SK-MEL-5 (cell line): ENCODE measurements at places on chromosomes 5 and 9. TPM values are rescaled to one million over a fixed set of nuclear protein-coding genes. Genes with fewer than 3 reads are reported as not detected.
A peak's percentile ranks its signal among the peaks of the same experiment; 100 is the strongest.

DNA sequence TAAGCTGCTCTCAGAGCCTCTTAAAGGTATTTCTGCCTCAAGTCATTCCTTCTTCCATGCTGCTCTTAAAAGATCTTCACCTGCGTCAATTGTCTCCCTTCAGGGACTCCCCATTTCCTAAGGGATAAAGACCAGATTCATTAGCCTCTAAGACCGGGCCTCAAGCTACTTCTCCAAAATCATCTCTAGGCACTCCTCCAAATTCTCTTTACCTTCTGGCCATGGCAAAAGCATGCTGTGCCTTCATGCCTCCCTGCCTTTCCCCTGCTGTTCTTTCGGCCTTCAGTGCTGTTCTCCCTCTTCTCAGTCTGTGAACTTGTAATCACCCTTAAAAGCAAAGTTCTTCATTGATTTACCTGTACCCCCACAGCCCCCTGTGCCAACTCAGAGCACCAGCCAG is 4.4 kb downstream of the TMOD1 start:
- DNase-seq: no peak

The MZB1 gene
- not detected in 2 replicates for total RNA-seq

DNA sequence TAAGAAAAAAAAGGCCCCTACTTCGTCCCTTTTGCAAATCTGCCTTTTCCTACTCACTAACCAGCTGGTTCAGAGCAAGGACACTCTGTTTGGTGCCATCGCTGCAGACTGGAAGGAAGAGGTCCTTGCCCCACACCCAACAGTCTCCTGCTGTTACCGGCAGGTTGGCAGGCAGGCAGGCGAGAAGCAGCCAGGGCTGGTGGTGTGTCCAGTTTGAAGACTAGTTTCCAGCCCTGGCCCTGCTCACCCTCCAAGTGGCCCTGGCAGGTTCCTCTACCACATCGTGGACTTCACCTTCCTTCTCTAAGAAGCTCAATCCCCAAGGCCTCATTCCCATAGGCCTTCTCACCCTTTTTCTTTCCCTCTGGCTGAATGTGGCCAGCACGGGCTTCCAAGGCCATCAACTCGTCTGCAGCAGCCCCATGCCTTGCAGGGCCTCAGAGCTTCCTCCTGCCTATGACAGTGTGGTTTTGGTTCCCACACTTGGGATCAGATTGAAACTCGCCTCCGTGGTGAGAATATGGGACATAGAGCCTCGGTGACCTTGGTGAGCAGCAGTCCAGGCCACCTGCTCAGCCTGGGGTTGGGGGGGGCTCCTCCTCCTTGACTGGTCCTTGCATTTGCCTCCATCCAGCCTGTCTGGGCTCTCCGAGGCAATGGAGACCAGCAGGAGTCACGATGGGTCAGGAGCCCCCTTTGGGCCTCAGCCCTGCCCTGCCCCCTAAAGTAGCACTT is 22.9 kb downstream of the TGFBI start:
- no peak for DNase-seq

DNA sequence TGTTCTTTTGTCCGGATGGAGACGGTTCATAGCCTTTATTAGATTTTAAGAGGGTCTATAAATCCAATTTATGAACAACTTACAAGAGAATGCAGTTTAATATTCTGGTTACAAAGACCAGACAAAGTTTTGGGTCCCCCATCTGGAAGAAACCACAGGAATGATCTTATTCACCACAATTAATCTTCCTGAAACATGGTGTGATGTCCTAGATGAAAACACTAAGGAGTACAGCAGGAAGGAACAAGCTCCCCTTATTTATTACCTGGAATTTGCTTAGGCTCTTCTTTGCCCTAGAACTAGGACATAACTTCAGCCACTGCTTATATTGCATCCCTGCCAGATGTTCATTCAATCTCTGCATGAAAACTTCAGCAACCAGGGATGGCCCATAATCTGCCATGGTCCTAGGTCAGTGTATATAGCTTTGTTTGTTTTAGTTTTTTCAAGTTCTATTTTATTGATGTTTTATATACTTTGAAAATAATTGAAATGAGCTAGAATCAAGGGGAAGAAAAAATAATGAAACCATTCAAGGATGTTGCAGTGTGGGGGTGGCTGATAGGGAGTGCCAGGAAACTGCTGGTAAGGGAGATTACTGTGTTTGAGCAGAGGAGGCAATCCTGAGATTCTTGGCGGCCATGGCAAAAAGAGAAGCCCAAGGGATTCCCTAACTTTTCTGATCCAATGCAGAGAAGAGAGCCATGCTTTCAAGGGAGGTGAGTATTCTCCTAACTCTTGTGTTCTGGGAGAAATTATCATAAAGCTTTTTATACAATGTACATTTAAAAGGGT is 16.8 kb downstream of the TXNDC8 start:
- no peak for DNase-seq

GRCh38 chr5:12636209-12636608 is 732.0 kb upstream of the CTNND2 start:
- DNase-seq: no peak

DNA sequence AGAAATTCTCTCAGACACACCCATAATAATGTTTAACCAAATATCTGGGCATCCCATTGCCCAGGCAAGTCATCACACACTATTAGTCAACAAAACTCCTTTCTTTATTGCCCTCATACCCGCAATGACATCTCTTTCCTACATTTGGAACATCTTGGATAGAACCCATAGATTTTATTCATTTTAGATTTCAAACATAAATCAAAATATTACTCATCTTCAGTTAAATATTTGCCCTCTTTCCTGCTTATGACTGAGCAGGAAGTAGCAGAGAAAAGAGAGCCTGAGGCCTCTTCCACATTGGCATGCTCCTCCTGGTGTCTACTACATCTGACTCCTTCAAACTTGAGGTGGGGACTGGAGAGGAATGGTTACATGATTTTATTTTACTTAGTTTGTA is 592.0 kb downstream of the CHSY3 start:
- DNase-seq: no peak

DNA sequence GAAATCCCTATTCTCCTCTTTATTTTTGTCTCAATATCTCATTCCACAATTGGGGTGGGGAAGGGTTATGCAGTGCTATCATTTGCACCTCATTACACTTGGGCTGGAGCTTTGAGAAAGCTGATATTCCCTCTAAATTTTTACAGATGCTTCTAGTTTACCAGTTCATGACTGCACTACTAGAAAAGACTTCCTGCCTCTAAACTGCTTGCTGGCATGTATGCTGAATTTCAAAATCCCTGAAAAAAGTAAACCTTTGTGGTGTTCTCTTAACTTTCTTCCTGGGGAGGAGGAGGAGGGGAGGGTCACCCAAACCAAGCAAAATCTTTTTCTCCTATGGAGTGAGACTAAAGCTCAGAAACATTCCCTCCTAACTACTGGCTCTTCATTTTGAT is 45.1 kb downstream of the BNC2 start:
- DNase-seq: no peak

GRCh38 chr9:95131023-95131943 is 186.2 kb downstream of the FANCC start:
- peak; percentile 81 for DNase-seq

- peak; percentile 37 for DNase-seq
Measured at GRCh38 chr9:129317179-129318011, 139.3 kb upstream of the IER5L start.

GRCh38 chr9:111928359-111928720 is 31.7 kb downstream of the UGCG start:
- no peak for DNase-seq

DNA sequence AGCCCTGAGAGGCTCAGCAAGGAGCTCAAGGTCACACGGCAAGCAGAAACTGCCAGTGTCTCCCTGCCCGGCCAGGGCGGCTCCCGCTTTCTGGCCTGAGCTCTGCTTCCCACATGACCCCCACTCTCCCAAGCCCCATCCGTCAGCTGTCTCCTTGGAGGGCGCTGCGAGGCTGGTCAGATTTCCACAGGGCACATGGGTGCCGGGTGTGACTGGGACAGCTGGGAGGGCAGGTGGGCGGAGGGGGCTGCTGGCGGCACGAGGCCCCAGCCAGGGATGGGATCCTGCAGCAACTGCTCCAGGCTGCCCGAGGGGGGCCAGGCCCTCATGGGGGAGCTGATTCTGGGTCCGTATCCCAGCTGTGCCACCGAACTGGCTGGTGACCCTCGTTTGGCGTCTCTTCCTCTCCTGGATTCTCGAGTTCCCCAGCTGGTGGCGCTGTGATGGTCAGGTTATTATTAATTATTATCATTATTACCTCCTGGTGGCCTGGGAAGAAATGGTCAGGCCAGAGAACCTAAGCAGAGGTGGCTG is 12.9 kb upstream of the WDR38 start:
- peak; percentile 64 for DNase-seq

GRCh38 chr5:135596157-135596763 is 17.5 kb upstream of the CXCL14 start:
- no peak for DNase-seq

GRCh38 chr5:138565100-138565821 is 9.9 kb downstream of the HSPA9 start:
- no peak for DNase-seq

GRCh38 chr5:72849546-72849945 is 33.1 kb downstream of the TNPO1 start:
- no peak for DNase-seq
